Fibroblast of skin of left quadriceps (primary cell): ENCODE measurements at places on chromosomes 12 and 14.

DNA sequence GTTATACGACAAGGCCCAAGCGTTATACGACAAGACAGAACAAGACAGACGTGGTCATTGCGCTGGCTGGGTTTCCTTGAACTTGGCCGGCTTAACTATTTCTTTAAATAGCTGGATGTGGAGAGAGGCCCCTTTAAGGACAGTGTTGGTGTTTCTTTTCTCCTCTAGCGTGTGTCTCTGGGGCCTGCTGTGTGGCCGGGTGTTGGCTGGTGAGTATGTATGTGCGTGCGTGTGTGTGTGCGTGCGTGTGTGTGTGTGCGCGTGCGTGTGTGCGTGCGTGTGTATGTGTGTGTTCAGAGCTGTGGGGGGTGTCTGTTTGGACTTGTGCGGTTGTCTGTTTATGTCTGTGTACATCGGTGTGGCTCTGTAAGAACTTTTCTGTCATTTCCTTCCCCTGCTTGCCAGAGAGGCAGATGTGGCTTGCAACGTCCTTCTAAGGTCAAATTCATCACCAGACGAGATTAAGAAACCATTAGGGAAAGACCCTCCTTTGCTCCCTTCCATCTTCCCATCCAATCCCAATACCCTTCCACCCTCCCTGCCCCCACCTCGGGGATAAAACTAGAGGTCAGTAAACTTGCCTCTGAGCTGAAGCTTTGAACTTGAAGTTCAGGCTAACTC is 78.6 kb upstream of the TBX3 start:
- no peak for DNase-seq

DNA sequence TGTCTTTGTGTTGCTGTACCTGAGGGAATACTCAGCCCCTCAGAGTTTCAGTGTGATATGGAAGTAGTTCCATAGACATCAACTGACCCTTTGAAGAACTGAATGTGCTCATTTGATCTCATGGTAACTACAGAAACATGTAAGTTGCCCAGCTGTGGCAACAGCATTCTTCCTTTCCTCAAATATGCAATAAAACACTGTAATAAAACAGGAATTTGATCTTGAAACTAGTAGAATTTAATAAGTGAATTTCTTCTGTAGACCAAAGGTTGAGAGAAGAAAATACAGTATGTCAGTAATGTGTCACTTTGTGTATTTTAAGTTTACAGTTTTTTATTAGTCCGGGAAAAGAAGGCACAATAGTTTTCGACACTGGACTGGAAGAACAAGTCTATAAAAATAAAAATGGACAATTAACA is 31.9 kb downstream of the KCTD10 start:
- DNase-seq = no peak

- no peak for DNase-seq
Observed at GRCh38 chr14:40414386-40414785, 982.2 kb upstream of the FBXO33 start.

DNA sequence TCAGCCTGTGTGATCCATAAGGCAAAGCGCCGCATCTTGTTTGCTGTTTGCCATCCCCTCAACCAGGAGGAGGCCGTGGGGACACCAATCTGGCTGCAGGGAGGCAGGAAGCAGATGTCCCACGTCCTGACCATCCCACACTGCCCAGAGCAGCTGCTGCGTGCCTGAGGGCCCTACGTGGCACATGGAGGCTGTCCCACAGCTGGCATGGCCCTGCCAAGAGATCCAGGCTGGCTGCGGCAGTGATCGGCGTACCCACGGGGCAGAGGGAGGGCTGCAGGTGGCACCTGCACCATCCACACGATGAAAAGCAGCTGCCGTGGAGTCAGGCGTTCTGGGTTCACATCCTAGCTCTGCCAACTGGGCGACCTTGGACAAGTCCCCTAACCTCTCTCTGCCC is 42.0 kb downstream of the NCOR2 start:
- no peak for DNase-seq

- DNase-seq = no peak
Observed at GRCh38 chr12:29455087-29455486, 42.4 kb downstream of the OVCH1 start.

DNA sequence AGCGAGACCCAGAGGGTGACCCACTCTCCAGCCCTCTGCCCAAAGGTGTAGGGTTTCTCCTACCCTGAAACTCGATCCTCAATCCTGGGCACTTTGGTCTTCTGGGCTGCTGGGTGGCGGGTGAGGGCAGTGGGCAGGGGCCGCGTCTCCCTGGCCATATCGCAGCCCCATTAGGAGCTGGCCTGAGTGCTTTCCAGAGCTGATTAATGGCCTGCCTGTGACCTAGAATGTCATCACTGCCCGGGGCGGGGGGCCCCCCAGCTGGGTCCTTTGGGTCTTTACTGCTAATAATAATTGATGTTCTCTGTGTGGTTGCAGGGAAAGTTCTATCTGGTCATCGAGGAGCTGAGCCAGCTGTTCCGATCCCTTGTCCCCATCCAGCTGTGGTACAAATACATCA is 47.8 kb downstream of the HRK start:
- no peak for DNase-seq

GRCh38 chr14:61178226-61179060 is 102.7 kb downstream of the TMEM30B start:
- peak; percentile 95 for DNase-seq

DNA sequence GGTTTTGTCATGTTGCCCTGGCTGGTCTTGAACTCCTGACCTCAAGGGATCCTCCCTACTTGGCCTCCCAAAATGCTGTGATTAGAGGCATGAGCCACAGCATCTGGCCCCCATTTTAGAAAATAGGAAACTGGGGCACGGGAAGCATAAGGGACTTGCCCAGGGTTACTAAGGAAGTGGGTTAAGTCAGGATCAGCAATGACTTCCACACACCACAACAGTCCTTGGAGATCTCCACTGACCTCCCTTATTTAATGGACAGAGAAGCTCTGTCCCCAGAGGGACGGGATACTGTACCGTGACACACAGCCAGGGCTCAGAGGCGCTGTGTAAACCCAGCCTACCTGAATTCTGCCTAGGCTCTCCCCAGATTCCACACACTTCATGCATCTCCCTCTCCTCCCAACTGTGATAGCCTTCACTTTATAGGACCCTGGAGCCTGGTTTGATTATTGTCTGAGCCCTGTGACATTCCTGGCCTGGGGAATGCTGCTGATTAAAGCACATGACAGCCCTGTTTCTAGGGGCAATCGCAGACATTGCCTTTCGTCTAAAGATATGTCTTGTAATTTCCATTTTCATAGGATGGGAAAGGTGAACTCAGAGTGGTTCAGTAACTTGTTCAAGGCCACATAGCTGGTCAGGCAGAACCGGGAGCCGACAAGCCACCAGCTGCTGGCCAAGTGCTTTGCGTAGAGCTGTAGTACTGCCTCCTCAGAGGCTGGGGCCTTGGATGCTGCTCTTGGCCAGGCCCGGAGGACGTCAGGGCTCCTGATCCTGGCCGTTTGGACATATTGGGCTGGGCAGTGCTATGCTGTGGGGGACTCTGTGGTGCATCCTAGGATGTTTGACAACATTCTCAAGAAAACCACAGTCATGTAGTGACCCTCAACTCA is 20.8 kb downstream of the SERPINA1 start:
- no peak for DNase-seq

DNA sequence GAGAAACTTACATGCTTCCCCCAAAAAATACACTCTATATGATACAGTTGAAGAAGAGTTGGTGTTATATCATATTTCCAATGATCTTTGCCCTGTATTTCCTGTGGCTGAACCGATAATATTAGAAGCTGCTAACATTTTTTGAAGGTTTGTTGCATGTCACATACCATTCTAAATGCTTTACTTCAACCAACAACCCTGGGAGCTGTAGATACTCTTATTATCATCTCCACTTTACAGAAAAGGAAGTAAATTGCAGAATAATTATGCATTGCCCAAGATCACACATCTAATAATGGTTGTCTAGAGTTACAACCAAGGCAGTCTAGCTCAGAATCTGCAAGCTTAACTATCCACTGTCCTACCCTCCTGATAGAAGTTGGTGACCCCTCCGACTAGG is 182.8 kb downstream of the NUAK1 start:
- DNase-seq = no peak

DNA sequence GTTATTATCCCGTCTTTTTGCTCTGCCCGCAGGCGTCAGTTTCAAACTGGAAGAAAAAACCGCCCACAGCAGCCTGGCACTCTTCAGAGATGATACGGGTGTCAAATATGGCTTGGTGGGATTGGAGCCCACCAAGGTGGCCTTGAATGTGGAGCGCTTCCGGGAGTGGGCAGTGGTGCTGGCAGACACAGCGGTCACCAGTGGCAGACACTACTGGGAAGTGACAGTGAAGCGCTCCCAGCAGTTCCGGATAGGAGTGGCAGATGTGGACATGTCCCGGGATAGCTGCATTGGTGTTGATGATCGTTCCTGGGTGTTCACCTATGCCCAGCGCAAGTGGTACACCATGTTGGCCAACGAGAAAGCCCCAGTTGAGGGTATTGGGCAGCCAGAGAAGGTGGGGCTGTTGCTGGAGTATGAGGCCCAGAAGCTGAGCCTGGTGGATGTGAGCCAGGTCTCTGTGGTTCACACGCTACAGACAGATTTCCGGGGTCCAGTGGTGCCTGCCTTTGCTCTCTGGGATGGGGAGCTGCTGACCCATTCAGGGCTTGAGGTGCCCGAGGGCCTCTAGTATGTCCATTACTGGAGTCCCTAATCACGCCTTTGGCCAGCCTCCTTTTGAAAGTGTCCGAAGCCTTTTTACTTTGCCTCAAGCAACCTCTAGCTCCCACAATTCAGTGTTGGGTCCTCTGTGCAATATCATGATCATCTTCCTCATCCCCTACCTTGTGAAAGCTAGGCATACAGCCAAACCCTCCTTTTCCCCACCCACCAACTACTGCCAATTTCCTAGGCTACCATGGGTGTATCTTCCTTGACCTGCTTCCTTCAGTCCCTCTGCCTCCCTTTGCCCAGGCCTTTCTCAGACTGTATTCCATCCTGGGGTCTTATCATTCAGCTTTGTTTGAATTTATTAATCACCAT is 891 bp downstream of the SPRYD4 start:
- no peak for DNase-seq

DNA sequence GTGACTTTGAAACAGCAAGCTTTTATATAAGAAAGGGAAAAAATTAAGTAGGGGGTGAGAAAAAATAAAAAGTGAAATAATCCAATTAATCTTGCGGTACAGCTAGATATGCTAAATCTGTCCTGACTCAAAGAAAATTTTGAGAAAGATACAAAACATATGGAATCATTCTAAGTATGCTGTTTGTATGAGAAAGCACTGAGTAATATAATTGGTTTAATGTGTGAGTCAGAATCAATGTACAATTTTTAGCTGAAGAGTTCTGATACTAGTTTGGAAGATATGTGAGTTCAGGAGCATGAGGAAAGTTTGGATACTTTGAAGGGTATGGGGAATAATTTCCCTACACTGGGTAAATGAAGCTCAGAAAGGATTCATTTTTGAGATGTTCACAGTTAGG is 190.9 kb upstream of the RASSF8 start:
- DNase-seq = peak; percentile 67

GRCh38 chr14:79090641-79091180 is 920.5 kb downstream of the NRXN3 start:
- no peak for DNase-seq

DNA sequence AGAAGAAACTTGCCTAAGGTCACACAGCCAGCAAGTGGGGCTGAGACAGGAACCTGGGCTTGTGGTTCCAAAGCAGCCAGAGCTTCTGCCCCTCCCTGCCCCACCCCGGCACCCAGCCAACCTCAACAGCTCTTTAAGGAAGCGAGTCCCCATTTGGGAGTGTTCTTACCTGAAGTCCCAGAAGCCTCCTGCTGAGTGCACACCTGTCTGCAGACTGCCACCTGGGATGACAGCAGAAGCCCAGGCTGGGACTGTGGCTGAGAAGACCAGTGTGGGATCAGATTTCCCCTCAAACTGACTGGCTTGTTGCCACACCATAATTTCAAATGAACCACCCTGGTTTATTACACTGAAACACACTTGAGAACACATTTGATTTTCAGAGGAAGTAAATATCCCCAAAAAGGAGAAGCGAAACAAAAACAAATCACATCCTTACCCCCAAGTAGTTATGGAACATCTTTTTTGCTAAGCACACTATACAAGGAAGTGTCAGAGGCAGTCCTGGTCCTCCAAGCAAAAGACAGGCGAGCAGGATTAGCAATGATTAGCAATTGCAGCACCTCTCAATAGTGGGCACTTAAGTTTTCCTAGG is 6.3 kb upstream of the RIN3 start:
- DNase-seq = no peak

GRCh38 chr12:93091886-93092648 is 163.0 kb upstream of the EEA1 start:
- DNase-seq = no peak

GRCh38 chr14:26966908-26967307 is 369.1 kb upstream of the NOVA1 start:
- no peak for DNase-seq

GRCh38 chr12:1844661-1845409 is 24.5 kb downstream of the LRTM2 start:
- DNase-seq = no peak

DNA sequence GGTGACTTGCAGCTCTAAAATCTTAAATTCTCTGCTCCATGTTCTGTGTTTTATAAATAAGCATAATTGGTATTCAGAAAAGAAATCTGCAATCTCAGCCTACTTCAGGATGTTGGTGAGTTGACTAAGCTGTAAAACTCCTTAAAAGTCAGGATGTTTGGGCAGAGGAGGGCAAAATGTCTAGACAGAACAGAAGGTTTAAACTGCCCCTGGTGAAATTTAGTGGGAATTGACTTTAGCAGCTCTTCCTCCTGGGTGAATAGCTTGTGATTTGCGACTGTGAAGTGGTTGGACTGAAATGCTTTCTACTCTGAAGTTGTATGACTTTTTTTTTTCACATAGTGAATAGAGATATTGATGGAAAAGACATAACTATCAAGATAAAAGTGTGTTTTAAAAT is 85.8 kb downstream of the CAND1 start:
- no peak for DNase-seq

DNA sequence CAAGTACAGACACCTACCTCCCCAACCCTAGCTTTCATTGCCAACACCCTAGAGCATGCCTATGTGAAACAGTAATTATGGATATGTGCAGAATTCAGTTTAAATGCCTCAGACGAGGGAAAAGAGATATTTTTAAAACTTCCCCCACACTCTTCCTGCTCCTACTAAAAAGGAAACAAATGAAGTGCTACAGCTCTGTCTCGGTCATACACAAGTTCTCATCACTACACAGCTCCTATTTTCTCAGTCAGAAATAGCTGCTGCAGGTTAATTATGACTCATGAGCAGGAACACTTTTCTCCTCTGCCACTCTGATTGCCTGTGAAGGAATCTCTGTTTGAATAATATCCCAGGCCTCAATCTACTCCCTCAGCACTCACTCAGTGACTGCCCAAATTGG is 703.6 kb upstream of the FLRT2 start:
- no peak for DNase-seq

DNA sequence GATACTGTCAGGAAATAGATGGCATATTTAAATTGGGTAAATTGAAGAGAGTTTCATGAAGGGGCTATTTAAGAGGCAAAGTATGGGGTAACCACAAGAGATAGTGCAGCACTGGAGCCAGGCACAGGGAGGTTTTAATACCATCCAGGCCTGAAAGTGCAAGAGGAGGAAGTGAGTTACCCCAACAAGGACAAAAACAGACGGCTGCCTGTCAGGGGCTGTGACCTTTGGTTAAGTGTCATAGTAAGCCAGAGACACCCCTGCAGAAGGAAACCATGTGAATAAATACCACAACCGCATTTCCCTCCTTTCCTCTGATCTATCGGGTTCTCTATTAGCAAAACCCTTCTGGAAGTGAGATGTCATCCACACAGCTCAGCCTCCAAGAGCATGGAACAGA is 122.0 kb upstream of the DHRS4 start:
- DNase-seq = no peak

- no peak for DNase-seq
Observed at GRCh38 chr14:43900173-43900655, 606.9 kb downstream of the FSCB start.
